Effector memory CD4-positive, alpha-beta T cell (primary cell): ENCODE measurements at places on chromosomes 2 and 18.

DNA sequence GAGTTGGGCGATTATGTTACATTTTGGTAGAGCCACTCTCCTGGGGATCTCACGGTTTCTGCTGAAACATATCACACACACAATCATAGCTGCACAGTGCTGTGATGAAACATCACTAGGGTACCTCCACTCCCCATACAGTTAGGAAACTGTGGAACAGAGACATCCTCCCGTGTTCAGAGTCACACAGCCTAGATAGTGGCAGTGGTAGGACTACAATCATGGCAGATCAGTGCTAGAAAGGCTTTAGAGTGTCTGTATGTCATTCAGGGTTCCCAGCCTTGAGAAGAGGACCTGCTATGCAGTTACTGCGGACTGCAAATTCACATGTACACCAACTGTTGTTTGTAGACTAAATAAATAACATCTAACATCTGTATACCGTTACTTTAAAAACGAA lies 210.3 kb upstream of the FOSL2 start:
- DNase-seq, result no peak

- DNase-seq, result no peak
These were observed 367.7 kb upstream of the SALL3 start for GRCh38 chr18:78611869-78612268.

DNA sequence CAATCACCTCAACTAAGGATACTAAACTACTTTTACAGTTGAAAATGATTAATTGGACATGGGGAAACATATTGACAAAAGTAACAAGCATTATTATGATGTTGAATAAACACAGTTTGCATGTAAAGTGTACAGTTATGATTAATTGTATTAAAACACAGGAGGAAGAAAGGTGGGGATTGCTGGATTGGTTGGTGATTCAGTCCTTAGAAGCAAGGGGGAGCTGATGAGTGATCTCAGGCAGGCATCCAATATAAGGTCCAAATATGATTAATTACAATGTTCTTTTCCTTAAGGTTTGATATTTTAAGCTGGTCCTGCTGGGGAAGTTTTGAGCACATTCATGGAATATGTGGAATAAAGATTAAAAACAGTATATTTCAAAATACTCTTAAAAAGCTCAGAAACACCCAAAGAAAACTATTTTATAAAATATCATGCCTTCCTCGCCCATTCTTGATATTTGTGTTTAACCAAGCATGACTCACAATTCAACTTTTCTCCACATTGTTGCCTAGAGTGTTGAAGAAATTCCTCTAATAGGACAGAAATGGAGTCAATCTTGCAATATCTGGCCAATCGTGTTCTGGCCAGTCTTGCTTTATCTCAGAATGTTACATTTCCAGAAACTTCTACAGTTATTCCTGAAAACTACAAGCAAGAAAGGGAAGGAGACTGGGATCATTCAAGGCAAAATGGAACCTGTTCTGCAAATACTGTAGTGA lies 268.2 kb downstream of the RPIA start:
- DNase-seq, result no peak

DNA sequence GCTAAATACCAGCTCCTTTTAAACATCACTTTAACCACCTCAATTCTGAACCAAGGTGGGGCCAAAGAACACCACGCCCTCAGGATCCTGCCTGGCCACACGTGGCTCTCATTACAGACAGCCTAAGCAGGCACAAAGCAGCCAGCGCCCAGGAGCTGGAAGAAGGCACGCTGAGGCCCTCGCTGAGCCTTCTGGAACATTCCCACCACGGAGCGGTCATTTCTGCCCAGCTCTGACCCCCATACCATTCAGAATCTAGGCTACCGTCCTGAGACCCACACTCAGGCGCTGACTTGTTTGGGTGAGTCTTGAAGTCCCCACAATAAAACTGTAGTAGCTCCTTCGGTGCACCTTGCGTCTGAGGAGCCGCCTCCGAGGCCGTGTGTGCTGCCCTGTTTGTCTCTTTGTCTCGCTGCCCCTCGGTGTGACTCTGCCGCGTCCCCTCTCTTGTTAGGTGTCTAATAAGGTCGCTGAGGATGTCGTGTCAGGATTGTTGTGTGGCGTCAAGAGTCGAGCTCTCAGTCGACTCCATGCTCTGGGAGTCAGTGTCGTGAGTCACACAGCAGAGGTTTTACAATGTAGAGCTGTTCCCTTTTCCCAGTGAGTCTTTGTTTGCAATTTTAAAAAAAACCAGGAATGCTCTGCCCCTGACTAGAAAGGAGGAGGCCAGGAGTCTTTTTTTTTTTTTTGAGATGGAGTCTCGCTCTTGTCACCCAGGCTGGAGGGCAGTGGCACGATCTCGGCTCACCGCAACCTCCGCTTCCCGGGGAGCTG lies 242.4 kb downstream of the KLHL29 start:
- no peak for DNase-seq

DNA sequence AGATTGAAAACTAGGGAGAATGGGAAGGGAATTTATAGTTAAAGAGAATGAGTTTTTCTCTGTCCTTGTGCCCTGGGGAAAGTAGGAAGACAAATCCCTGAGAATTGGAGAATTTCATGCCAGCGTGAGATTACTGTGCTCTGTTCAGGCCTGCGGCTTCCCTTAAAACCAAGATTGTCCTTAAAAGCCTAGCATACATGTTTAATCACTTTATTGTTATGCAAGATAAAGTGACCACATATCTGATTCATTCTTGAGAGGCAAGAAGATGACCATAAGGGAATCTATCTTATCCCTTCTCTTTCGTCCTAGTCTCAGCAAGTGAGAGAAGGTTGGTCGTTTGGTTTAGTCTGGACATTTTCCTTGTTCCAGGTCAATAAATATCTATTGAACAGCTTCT lies 75.9 kb downstream of the ADCYAP1 start:
- no peak for DNase-seq

GRCh38 chr2:70173520-70173919 lies 17.3 kb downstream of the C2orf42 start:
- no peak for DNase-seq

GRCh38 chr2:240459401-240460252 lies 24.2 kb downstream of the GPC1 start:
- DNase-seq, result no peak

DNA sequence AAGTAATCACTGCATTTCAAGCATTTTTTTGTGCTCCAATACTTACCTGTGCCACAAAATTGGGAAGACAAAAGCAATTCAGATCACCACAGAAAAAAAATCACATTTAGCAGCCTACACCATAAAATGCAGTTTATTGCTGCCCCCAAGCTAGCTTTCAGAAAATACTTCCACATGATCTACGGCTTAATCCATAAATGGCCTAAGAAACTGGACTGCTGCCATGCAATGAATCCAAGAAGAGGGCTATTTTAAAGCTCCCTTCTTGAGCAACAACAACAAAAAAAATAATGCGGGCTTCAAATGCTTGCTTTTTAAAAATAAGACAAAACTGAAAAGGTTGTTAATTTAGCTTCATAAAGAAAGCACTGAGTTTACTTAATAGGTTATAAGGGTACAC lies 272.3 kb downstream of the RAD51AP2 start:
- DNase-seq, result no peak
